Retina (tissue), 1 donor: ENCODE measurements at places on chromosomes 2 and 18.

GRCh38 chr18:77132369-77133050 is at the start of gene MBP:
TSS of gene MBP (minus strand) at chr18:77132783. CDS start at chr18:77105261, 27,522 bp downstream.
- DNase-seq = peak; percentile 73

DNA sequence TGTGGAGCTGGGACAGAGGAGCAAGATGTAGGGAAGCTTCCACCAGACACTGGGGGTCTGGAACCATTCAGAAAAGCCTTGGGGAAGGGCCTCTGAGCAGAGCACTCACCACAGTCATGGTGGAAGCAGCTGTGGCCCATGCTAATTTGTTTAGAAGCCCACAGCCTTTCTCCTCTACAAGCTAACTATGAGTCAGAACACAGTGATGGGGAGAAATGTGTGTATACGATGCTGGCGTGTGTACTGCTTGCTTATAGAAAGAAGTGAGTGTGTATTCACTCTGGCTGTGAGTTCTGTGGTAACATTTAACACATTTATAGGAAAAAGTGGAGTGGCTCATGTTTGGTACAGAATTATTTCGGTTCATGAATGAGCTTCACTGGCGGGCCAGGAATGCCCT is 157.0 kb upstream of the ACAA2 start:
- no peak for DNase-seq

GRCh38 chr2:10900216-10901109 is 11.3 kb upstream of the KCNF1 start:
- DNase-seq = no peak

DNA sequence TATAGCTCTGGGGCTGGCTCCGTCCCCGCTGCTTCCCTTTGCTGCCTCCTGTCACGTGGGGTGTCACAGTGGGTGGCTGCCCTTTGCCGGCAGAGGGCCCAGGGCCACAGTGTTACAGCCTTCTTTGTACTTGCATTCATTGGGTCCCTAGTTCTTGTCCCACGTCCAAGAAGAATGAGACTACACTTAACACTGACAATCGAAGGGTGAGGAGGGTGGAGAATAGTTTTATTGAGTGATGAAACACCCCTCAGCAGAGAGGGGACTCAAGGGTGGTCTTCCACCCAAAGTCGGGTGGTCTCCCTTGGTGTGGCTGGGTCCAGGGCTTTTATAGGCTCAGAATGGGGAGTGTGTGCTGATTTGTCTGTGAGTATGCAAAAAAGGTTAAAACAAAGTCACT is 1.9 kb downstream of the ATG4B start:
- DNase-seq = no peak

DNA sequence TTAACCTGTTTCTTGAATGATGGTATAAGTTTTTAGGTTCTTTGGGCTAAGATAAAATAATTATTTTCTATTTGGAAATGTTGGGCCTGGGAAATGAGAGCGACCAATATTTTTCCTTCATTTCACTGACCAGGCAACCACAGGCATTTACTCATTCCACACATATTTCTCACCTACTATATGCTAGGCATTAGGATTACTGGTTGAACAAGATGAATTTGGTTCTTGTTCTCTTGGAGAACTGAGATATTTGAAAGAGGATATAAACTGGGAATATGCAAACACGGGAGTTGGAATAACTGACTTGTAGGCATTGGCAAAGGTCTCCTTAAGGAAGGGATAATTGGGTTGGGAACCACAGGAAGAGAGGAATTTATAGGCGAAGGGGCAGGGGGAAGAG is 3.9 kb upstream of the MYL1 start:
- DNase-seq = no peak

DNA sequence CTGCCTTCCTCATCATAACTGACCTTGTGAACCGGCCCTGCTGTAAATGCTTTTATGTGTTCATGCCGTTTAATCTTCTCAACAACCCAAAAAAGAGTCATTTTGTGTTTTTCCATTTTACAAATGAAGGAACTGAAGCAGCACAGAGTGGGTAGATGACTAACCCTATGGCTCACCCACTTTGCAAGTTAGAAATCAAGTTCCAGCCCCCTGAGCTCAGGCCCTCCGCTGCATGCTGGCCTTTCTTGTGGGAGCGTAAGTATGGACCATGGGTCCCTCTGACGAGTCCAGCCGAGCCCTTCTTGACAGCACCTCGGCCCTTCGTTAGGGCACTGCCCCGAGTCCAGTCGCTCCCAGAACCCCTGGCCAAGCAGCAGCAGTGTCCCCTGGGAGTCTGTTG is 194.6 kb downstream of the GLI2 start:
- DNase-seq = no peak

GRCh38 chr18:48649231-48649630 is 110.4 kb downstream of the CTIF start:
- peak; percentile 76 for DNase-seq

DNA sequence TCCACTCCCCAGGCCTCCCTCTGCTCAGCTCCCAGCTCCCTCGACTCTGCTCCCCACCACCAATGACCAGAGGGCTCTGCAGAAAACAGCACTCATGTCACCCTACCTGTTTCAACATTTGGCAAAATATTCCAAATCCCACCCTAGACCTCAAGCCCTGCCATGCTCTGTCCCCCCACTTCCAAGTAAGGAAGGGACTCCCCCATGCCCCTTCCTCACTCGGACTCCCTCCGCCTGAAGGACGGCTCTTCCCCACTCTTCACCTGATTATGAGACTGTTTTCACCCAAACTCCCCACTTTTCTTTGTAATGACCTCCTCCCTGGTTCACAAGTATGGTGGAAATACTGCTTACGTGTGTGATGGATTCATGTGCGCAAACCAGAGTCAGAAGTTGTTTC is 208.4 kb downstream of the MGAT5 start:
- DNase-seq = no peak

- no peak for DNase-seq
Measured at GRCh38 chr2:118010473-118010872, 3.4 kb downstream of the CCDC93 start.

DNA sequence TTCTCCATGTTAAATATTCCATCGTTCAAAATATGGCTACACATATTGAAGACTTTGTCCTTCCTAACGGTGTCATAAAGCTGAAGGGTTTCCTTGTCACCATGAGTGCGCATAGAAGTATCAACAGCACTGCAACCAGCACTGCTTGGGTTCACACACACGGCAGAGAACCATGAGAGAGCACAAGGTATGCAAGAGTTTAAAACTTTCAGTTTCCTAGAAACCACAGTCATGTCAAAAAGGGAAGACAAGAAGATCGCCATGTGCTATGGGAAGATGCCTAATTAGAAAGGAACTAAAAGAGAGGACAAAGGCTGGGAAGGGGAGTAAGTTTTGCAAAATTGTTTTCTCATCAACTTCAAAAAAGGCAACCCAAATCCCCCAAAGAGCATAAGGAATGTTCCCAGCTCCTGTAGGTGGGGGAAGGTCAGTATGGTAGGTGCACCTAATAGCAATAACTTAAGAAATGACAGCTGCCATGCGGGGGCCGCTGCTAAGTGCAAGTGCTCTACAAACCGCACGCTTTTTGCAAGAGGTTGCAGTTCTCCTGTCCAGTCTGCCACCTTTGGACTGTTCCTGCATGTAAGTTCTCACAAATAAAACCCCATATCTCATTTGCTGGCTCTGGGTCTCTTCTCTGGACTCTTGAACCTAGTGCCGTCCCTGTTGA is 136.8 kb downstream of the TMEM163 start:
- no peak for DNase-seq

- peak; percentile 32 for DNase-seq
Measured at GRCh38 chr2:212547716-212548454, 9.3 kb upstream of the ERBB4 start.

DNA sequence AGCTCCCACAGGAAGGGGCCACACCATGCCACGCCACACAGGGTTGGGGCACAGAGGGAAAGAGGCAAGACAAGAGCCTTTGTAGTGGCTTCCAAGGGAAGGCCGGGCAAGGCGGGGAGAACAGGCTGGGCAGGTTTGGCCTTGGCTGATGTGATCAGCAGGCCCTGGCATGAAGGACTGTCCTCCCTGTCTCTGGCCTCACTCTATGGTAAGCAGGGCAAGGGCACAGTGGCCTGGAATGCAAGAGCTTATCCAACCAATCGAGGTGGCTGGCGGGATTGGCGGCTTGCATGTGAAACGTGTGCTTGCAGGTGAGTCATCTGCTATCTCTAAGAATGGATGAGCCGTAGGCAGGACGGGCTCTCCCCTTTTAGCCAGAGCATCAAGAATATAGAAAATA is 6.4 kb upstream of the ATP9B start:
- no peak for DNase-seq

DNA sequence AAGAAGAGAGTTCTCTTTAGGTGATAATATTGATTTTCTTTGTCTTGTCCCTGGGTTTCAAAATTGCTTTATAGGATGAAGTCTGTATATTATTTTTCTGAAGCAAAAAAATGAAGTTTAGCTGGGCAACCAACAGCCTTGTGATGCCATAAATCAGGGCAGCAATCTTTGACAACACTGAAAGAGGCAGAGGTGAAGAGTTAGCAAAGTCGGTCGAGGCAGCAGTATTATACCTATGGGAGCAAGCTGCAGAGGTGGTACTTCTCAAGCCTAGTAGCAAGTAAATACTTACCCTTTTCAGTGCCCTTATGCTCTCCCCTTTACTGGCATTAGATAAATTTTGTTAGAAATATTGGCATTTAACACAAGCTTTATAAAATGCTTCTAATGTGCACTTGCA is 92.9 kb downstream of the NETO1 start:
- DNase-seq = no peak

DNA sequence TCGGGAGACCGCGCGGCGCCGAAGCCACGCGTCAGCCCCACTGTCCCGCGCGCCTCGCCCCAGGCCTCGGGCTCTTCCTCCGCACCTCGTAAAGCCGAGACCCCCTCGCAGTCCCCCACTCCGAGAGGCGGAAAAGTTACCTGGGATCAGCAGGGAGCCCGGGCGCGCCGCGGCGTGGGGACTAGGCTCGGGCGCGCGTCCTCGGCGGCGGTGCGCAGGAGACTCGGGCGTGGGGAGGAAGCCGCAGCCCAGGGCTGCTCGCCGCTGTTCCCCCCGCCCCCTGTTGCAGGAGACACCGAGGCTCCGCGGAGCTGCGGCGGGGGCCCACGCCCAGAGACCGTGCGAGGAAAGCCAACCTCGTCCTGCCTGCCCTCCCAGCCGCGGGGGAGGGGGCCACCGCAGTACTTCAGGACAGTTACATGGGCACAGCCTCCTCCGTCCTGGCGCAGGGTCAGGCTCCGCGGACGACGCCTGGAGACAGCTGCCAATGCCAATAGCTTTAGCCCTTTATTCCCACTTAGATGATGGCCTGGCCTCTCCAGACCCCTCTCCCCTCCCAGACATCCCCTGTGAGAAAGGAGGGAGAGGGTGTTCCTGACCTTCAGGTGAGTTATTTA is at the start of gene EPB41L3:
TSS of gene EPB41L3 (minus strand) at position 225 of the 617 bp plus-strand sequence. CDS start 54,814 bp downstream, outside the sequence.
- DNase-seq = peak; percentile 89

- DNase-seq = no peak
Measured at GRCh38 chr2:213411582-213412289, 127.5 kb downstream of the SPAG16 start.

DNA sequence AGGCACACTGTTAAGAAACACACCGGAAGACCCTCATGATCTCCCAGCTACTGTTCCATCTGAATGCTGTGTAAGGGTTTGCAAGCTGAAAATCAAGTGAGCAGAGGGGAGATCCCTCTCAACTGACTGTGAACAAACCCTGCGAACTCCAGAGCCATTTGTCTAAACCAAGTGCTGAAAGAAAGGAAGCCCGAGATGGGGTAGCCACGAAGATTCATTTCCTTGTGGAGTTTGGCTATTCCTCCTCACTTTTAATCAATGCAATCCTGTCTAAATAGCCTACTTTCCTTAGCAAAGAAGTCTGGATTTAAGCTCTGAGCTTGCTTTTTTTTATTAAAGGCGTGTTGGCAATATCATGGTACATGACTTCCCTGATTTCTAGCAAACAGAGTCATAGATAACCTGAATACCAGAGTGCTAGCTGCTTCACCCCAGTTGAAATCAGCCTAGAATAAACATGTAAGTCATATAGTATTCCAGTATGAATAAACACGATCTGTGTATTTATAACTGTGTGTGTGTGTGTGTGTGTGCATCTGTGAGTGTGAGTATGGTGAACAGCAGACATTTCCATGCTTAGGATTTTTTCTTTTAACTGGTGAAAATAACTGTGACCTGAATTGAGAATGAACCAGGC is 365.2 kb downstream of the ZNF521 start:
- no peak for DNase-seq

DNA sequence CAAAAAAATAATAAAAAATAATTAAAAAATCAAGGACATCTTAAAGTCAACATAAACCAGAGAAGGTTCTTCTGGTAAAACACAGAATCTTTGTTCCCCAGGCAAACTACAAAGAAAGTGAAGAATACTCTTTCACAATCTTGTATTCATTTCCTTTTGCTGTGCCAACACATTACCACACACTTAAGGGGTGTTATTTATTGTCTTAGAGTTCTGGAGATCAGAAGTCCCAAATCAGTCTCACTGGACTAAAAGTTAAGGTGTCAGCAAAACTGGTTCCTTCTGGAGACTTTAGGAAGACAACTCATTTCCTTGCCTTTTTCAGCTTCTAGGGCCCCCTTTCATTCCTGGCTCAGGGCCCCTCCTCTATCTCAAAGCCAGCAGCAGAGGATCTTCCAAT is 12.2 kb upstream of the CAB39 start:
- DNase-seq = no peak

DNA sequence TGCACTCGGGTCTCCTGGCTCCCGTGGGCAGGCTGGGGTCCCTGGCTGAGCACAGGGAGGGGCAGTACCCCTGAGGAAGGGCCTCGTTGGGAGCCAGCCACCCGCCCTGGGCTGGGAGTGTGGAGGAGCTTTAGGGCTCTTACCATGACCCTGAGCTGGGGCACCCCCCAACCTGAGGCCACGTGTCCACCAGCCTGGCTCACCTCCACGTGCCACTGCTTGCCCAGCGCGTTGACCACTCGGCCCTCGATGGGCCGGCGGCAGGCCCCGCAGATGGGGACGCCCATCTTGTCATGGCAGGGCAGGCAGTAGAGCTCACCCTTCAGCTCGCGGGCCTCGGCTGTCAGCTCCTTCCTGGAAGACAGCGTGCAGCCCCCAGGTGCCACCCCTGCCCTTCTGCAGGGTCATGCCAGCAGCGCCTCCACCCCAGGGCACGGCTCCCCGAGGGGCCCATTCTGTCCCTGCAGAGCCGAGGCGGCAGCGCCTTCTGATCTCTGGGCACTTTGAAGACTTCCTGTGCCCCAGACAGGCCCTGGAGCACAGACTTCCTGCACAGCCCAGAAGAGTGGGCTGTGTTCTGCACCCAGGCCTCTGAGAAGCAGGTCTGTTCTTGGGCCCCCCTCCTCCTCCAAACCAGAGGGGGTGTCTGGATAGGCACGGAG is 4.0 kb upstream of the GPR17 start:
- DNase-seq = no peak

DNA sequence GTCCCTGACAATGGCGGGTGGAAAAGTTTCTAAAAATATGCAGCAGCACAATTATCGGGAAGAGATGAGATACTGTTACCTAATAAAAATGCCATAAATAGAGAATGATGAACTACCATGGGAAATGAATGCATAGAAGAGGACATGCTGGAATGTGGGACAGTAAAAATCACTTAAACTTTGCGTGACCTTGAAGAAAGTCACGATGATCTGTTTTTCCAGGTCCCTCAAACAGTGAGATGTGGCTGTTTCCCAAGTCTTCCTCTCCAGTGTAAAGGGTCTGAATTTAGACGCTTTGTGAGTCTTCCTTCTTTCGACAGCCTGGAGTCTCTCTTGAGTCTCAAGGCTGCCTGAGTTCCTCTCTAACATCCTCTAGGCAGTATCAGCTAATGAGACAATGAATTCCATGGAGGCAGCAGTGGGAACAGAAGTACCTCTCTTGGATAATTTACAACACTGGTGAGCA is 1.4 kb downstream of the CLUL1 start:
- DNase-seq = no peak
